ENCODE measurements at places on chromosomes 5 and 9.

DNA sequence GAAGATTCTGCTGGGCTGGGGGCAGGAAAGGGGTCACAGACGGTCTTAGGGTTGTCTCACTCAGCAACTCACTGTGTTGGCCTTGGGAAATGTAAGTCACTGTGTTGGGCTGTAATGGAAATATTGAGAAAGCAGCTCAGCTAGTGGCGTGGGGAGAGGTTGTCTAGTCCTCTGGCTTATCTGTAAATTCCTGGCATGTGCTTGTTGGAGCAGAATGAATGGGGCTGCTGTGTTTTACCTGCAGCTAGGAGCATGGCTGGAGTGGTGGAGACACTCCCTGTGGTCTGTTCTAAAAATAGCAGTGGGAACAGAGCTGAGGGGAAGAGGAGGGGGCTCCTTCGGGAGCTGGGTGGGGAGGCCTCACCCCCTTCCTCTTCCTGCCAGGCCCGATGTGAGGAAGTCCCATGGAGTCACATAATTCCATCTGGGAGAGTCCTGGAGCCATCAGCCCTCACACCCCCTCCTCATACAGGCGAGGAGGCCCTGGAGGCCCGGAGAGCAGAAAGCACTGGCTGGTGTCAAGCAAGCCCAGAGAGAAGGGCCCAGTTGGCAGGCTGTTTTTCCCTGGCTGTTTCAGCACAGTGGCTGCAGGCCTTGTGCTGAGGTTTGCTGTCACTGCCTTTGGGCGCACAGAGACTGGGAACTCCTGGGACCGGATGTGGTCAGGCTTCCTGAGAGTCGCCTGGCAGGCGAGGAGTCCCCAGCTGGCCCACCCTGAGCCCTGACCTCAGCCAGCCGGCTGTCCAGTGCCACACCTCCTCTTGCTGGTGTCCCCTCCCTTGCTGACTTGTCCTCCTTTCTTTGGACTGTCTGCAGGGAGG lies 84.9 kb downstream of the RGS3 start:
- peak; percentile 59 for DNase-seq

- no peak for DNase-seq
Measured at GRCh38 chr5:146026307-146027010, 78.9 kb downstream of the PLAC8L1 start.

GRCh38 chr9:131981116-131981776 lies 98.4 kb downstream of the MED27 start:
- DNase-seq = no peak

DNA sequence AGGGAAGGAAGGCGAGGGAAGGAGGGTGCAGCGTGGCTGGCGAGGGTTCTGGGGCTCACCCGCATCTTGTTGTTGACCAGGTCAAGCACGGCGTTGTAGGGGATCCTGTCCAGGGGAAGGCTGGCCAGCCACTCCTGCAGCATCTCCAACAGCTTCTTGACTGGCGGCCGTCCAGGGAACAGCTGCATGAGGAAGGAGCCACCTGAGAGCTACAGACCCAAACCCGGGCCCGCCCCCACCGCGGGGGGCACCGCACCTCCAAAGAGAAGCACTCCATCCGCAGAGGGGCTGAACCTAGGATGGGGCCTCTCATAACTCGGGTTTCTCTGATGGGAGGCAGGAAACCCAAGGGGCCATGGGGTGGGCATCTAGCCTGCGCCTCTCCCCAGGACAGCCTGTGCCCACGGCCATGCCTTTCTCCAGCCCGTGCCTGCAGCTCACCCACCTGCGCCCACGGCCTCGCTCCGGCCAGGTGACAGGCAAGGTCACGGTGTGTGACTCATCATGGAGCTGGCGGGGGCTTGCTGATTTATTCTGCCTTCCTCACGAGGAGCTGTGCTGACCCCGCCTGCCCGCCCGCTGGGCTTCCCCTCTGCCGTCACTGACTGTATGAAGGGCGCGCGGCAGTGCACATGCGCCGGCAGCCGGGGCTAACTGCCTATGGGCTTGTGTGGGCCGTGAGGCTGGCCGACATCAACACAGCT lies 11.8 kb upstream of the LHX3 start:
- DNase-seq = no peak

GRCh38 chr5:39186722-39187539 lies 32.4 kb downstream of the FYB1 start:
- DNase-seq = no peak

GRCh38 chr9:87812375-87813118 lies 70.1 kb upstream of the SPATA31E1 start:
- peak; percentile 66 for DNase-seq

DNA sequence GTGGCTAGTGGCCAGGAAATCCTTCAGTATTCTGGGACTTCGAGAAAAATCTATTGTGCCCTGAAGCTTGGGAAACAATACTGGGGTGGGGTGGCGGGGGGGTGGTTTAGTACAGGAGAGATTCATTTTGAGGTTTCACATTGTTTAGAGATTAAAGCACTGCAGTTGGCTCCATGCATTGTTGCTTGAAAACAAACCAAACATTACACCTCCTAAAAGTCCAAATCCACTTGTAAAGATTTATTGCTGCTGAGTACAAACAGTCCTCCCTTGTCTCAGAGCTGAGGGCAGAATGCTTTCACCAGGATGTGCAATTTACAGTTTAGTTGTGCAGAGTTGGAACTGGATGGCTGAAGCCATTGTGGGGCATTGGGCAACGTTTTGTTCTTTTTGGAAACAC lies 49.4 kb downstream of the GGTA1 start:
- no peak for DNase-seq

DNA sequence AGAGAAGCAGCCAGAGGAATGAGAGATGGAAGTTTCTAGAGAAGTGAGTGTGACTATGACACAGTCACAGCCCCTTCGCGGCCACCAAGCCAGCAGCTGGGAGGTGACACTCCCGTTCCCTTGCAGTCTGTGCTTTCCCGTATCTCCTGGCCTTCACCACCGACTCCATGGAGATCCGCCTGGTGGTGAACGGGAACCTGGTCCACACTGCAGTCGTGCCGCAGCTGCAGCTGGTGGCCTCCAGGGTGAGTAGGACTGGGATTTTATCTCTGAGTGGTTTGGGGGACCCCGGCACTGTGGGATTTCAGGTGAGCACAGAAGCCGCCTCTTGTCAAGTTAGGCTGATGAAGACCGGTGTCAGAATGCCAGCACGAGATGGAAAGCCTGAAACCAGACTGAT lies 12.1 kb upstream of the SLC2A8 start:
- no peak for DNase-seq

- no peak for DNase-seq
Measured at GRCh38 chr5:167953151-167953798, 338.2 kb upstream of the WWC1 start.

DNA sequence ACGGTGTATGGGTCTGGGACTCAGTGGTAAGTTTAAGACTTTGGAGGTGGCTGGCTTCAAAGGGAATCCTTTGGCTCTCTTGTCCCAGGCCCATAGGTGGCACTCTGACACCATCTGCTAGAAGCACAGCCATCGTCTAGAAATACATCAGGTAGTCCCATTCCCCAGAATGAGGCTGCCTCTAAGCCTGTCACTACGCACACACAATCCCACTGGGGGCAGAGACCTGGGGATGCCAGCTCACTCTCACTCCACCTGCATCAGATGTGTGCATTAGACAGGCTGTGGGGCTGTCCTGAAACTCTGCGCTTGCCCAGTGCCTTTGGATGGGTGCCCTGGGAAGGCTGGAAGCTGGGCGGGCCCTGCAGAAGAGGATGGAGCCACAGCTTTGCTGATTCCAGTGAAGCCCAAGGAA lies 127.5 kb upstream of the PANK3 start:
- peak; percentile 48 for DNase-seq

DNA sequence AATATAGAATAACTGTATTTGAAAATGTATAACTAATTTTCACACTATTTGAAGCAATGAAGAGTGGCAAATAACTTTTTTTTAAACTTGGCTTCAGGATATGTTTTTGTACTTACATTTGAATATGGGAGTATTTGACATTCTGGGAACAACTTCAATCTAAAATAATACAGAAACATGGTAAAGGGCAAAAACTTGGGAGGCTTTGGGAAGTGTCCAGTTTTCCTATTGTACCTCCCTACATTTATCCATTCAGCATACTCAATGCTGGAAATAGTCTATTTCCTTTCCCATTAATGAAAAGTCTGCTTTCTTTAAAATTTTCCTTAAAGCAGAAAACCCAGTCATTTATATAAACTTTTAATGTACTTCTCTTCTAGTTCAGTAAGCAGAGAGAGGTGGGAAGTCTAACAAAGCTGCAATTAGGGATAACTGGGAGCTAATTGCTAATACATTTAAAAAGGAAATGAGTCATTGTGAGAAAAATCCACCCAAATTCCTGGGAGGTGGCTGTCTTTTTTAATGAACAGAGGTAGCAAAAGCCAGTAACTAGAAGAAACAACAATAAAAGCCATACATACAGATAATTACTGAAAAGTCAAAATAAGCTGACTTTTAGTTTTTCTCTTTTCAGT lies 128.8 kb downstream of the FBN2 start:
- DNase-seq = no peak

- no peak for DNase-seq
Measured at GRCh38 chr5:32274548-32275395, 38.0 kb downstream of the MTMR12 start.

- DNase-seq = no peak
Measured at GRCh38 chr9:23307731-23308513, 518.1 kb downstream of the ELAVL2 start.

DNA sequence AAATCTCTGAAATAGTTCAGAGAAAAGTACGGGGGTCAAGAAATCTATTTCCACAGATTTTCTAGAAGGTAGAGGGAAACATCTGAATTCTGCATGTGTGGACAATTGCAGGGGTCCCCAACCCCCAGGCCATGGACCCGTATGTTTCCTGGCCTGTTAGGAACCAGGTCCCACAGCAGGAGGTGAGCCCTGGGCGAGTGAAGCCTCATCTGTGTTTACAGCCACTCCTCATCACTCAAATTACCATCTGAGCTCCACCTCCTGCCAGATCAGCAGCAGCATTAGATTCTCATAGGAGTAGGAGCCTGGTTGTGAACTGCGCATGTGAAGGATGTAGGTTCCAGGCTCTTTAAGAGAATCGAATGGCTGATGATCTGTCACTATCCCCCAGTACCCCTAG lies 200.5 kb upstream of the EDIL3 start:
- DNase-seq = no peak

GRCh38 chr9:89958086-89958485 lies 353.3 kb downstream of the GADD45G start:
- no peak for DNase-seq

DNA sequence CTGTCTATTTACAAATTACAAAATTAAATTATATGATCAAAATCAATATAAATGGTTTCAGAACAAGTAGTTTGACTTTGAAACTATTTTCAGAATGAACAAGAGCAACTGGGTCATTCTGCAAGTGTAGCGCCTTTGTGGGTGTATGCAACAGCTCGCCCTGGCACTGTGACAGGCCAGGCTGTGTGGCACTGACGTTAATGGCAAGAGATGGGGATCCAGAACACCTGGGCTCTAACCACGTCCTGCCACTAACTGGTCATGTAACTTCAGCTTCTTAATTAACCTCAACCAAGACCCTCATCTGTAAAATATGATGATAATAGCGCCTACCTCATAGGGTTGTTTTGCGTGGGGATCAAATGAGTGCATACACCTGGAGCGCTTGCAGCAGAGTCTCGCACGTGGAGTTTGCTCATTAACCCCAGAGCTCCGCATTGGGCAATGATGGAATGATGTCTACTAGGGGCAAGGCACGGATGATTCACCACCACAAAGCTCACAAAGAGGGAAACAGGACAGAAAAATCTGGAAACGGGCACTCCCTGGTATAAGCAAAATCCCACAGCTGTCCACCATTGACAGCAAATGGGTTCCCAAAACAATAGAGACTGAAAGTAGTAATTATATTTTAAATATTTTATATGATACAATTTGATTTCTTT lies 639.4 kb downstream of the SEMA5A start:
- DNase-seq = no peak

DNA sequence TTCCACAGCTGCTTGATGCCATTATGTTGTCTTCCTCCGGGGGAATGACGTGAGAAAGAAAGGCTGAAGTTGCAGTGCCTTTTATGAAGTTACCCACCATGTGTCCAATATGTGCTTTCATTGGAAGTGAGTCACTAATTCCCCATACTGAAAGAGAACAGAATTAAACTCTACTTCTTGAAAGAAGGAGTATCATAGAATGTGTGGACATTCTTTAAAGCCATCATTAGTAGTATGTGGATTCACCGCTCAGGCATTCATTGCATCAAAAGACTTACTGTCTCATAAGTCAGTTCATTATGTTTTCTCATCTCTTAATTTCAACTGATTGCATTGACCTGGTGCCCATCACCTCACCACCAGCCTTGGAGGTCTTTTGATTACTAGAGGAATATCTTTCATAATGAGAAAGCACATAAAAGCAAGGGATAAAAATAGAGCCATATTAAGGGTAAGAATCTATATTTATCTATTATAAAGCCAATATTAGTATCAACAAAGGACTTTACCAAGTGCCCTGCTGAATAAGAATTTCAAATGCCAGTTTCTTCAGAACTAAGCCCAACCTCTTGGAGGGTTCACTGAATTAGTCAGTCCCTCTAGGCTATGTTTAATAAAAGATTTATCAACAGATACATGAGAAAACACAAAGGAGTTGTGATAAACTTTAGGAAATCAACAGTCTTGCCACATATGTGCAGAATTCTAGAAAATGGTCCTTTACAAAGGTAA lies 516.1 kb downstream of the NTRK2 start:
- no peak for DNase-seq

GRCh38 chr5:64570395-64570996 lies 64.7 kb downstream of the RGS7BP start:
- no peak for DNase-seq

DNA sequence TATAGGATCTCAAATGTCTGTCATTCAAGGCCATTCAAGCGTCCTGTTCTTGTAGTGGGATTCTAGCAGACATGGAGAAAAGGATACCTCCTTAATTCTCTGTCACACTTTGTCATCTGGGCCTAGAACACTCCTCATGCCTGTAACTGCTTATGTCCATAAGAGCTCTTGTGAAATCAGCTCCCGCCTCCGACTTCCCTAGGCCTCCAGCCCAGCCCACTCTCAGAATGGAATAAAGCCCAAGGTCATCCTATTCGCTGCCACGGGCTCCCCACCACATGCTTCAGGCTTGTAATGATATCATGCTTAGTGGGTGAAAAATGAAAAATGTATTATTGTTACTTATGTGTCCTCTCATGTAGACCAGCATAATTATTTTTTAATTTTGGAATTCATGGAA lies 632.5 kb downstream of the ISL1 start:
- no peak for DNase-seq

GRCh38 chr5:64682608-64683007 lies 7.7 kb upstream of the SHISAL2B start:
- no peak for DNase-seq

- DNase-seq = no peak
Measured at GRCh38 chr5:32443145-32443540, 1.4 kb downstream of the ZFR start.

DNA sequence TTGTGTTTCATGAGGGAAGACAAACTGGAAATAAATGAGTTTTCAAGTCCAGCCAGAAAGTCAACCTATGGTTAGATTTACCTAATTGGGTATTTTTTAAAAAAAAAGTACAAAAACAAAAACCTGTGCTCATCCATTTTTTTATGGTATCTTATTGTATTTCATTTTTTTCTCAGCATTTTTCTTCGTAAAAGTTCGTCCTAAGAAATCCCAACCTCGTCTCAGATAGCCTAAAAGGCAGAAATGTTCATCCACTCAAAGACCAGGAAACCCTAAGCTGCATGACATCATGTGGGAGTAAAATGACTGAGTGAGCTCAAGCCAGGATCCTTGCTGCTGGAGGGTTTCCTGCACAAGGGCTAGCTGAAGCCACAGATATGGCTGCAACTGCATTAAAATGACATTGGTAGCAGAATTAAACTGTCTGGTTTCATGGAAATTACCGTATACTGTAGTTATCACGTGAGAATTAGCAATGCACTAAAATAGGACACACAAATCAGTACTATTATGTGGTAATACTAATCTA lies 70.4 kb downstream of the NFIB start:
- no peak for DNase-seq
